GM12892 (cell line): ENCODE measurements at places on chromosomes 6 and 20.

DNA sequence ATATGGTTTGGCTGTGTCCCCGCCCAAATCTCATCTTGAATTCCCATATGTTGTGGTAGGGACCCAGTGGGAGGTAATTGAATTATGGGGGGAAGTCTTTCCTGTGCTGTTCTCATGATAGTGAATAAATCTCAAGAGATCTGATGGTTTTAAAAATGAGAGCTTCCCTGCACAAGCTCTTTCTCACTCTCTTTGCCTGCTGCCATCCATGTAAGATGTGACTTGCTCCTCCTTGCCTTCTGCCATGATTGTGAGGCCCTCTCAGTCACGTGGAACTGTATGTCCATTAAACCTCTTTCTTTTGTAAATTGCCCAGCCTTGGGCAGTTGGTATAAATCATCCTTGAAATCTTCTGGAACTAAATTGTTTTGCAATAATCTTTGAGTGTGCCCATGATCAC lies 31.9 kb upstream of the TBX18 start:
- no peak for DNase-seq

- no peak for DNase-seq
Measured at GRCh38 chr6:143679041-143679440, 1.3 kb downstream of the PHACTR2 start.

DNA sequence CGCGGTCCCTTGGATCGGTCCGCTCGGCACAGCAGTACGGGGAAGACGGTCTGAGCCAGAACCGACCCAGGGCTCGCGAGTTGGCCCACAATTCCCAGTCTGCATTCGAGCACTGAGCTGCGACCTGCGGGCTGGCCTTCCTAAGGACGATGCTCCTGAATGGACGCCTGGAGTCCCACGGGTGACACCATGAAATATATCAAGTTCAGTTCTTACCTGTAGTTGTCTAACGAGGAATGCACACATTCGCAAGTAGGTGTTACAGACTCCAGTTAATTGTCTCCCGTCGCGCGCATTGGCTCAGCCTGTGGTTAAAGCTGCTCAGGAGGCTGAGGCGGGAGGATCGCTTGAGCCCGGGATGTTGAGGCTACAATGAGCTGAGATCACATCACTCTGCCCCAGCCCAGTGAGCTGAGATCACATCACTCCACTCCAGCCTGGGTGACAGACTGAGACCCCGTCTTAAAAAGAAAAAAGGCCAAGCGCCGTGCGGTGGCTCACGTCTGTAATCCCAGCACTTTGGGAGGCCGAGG lies 802 bp downstream of the PEX7 start:
- DNase-seq, result no peak

DNA sequence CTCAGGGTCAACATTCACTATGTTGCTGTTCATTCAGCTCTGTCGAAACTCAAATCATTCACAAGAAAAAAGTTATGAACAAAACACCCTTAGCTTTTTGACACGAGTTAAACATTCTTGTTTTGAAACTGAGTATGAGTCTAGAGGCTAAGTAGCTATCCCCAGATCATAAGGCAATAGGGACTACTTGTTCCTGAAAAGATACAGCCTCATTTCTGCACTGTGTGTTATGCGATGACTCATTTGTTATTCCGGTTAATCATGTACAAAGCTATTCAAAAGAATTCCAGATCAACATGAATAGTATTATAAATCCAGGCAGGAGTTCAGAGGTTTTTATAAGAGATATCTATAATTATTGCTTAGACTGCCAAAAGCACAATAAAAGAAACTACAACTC lies 908.0 kb downstream of the QKI start:
- no peak for DNase-seq

- no peak for DNase-seq
Measured at GRCh38 chr6:127190552-127190951, 72.1 kb downstream of the RSPO3 start.

- no peak for DNase-seq
Measured at GRCh38 chr6:63584566-63584965, 12.3 kb downstream of the LOC128125822 start.

- DNase-seq, result no peak
Measured at GRCh38 chr6:127202676-127203075, 64.0 kb upstream of the RNF146 start.

- DNase-seq, result no peak
Measured at GRCh38 chr6:35534407-35535170, 21.9 kb upstream of the TULP1 start.

DNA sequence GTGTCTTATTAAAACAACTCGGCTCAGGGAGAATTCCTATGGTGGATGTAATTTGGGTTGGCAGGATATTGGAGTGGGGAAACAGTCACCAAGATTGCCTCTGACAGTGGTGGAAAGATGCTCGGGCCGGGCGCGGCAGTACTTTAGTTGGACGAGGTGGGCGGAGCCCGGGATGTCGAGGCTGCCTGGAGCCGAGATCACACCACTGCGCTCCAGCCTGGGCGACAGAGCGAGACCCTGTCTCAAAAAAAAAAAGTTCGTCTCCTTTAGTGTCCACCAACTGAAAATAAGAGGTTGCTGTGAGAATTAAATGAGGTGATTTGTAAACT lies 621 bp downstream of the NOL7 start:
- DNase-seq, result no peak

GRCh38 chr6:32196682-32197616 lies 4.5 kb upstream of the GPSM3 start:
- no peak for DNase-seq

DNA sequence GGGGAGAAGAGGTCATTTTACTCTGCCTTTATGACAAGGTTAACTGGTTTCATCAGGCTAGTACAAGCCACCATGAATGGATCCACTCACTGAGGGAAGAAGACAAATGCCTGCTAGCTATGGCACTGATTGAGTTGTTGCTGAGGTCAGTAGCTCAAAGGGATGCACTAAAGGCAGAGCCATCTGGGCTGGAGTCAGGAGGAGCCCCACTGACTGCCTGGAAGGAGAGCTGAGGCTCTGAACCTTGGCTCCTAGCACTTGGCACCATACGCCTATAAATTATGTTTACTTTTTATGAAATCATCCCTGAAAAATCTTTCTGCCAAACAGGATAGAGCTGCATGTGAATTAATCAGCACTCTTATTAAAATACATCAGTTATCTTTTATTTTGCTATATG lies 104.6 kb downstream of the DTD1 start:
- no peak for DNase-seq

DNA sequence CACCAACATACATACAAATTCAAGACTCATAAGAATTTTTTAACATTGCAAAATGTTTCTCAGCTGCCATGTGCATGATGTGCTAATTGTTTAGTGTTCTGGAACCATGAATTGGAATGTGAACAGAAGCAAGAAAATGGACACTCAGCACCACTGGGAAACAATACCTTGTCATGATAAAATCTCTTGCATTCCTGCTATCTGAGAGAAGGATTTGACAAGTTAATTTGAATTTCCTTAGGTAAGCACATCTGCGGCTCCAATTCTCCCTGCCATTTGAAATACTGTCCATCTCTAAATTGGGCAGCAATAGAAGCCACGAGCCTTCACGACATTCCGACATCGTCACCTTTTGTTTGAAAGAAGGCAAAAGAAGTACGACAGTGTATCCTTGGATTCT lies 1104.6 kb upstream of the MAP3K7 start:
- DNase-seq, result no peak

DNA sequence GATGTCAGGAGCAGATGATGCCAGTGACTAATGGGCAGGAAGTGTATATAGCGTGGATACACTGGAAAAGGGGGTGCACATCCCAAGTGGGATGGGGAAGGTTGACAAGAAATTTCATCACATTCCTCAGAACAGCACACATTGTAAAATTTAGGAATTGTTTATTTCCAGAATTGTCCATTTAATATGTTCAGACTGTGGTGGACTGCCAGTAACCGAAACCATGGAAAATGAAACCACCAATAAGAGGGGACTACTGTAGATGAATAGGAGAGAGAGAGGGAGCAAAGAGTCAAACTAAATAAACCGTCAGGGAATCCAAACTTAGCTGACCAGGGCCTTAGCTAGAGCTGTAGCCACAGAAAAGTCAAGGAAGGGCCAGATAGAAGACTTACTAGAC lies 164.4 kb upstream of the PRDM1 start:
- DNase-seq, result no peak

GRCh38 chr6:24775520-24776058 lies 852 bp downstream of the GMNN start:
- no peak for DNase-seq
